ENCODE measurements at places on chromosomes 1 and 21.

- DNase-seq: no peak
These were observed 1.9 kb upstream of the CATSPER4 start for GRCh38 chr1:26188477-26188876.

GRCh38 chr1:185500001-185500626, 183.1 kb upstream of the IVNS1ABP start:
- peak; percentile 94 for DNase-seq

DNA sequence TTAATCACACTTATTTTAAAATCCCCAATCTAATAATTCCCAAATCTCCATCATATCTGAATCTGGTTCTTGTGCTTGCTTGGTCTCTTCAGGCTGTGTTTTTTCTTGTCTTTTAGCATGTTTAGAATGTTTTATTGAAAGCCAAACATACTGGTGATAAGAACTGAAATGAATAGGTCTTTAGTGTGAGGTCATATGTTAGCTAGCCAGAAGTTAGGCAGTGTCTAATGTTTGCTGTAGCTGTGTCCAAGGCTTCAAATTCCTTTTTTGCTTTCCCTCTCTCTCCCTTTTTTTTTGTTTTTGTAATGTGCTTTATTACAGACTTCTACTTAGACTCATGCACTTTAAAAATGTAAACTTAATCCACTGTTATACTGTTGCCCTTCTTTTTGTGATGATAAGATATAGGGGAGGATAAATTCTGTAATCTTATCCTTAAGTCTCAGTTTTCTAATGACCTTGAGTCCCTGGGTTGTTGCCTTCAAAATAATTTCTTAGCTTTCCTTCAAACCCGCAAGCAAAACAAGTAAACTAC, 725.1 kb downstream of the BRINP3 start:
- DNase-seq: no peak

DNA sequence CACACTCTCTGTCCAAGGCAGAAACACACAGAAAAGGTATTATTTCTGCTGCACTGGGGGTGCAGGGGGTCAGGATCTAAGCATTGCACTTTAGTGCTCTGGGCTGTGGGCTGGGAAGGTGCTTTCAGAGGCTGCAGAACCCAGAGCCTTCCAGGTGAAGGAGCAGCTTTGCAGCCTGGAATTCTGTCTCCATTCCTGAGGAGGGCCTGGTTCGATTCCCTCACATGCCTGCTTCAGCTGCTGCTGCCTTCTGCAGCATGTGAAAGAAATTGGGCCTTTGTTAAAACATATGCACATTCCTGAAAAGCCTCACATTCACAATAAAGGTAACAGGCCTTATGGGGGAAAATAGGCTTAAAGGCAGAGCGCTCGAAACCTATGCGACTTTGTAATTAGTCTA, 35.9 kb downstream of the VTCN1 start:
- DNase-seq: no peak

DNA sequence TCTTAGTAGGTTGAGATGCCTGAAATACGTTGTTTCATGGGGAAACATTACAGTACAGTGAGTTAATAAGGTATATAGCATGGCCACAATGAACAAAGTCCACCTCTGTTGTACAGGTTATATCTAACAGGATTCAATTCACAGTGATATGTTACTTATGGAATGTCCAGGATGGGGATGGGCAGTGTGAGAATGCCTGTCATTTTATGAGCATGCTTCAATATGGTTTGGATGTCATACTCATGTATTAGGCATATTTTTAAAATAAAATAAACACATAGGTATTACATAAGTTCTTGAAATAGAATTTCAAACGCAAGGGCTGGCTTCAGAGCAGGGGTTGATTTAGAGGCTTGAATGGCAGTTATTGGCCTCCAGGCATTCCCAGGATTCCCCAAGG, 6.1 kb upstream of the PHLDA3 start:
- DNase-seq: peak; percentile 65

All from fibroblast of upper back skin (primary cell).